ENCODE measurements at places on chromosomes 11 and 22.

GRCh38 chr11:108927791-108928545, 263.1 kb downstream of the DDX10 start:
- DNase-seq = no peak

GRCh38 chr11:73866095-73866579, 10.5 kb downstream of the COA4 start:
- no peak for DNase-seq

- no peak for DNase-seq
These were observed 117.8 kb downstream of the PDE2A start for GRCh38 chr11:72556433-72556832.

DNA sequence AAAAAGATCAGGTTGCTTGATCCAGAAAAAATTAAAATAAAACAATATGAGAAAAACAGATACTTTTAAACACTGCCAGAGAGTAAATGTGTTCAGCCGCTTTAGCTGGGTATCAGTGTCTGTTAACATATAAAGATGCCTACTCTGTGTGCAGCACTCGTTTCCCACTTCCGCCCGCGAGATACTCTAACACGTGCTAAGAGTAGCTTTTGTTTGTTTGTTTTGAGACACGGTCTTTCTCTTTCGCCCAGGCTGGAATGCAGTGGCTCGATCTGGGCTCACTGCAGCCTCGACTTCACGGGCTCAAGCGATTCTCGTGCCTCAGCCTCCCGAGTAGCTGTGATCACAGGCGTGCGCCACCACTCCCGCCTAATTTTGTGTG, 531 bp upstream of the MEN1 start:
- DNase-seq = no peak

DNA sequence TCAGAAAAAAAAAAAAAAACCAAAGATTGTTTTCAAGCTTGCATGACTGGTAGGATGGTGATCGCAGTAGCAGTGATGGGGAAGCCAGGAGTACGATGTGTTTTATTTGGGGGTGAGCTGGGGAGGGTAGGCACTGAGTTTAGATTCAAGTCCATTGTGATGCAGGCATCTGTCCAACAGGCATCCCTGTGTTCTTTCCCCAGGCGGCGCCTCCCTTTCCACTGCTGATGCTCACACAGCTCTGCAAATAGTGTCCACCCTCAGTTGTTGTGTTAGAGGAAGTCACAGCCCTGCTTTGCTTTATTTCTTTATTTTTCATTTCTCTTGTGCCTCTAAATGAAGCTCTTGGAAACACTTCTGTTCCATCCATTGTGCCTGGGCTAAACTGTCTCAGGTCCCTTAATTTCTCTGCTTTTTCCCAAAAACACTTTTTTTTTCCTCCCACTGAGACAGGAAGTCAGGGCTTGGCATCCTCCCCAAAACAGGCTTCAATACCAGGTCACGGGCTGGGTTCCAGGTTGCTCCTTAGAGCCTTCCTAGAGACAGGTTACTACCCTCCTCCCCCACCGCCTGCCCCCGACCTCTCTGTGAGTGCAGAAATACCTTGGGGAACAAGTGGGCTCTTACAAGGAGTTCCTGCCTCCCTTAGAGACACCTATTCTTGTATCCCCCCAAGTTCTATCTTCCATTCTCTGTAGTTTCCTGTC, 38.6 kb upstream of the HSPA8 start:
- no peak for DNase-seq

DNA sequence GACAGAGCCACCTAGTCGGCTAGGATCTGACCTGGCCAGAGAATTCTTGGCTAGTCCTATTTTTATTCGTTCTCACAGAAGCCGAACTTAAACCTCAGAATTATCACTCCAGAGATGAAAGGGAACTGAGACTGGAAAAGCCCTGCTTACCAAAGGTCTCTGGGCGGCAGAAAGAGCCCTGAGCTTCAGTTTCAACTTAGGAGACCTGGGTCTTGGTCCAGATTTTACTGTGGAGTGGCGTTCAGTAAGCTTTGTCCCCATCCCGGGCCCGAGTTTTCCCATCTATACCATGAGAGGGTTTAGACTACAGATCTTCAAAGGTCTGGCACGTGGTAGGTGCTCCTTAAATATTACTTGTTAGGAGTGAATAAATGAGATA, 516 bp downstream of the NEU3 start:
- DNase-seq = no peak

GRCh38 chr11:33706966-33707365, 6.3 kb upstream of the C11orf91 start:
- no peak for DNase-seq

- no peak for DNase-seq
These were observed 690 bp downstream of the CSNK1E start for GRCh38 chr22:38316364-38317121.

- no peak for DNase-seq
These were observed 387.7 kb downstream of the TMEM135 start for GRCh38 chr11:87425391-87425790.

DNA sequence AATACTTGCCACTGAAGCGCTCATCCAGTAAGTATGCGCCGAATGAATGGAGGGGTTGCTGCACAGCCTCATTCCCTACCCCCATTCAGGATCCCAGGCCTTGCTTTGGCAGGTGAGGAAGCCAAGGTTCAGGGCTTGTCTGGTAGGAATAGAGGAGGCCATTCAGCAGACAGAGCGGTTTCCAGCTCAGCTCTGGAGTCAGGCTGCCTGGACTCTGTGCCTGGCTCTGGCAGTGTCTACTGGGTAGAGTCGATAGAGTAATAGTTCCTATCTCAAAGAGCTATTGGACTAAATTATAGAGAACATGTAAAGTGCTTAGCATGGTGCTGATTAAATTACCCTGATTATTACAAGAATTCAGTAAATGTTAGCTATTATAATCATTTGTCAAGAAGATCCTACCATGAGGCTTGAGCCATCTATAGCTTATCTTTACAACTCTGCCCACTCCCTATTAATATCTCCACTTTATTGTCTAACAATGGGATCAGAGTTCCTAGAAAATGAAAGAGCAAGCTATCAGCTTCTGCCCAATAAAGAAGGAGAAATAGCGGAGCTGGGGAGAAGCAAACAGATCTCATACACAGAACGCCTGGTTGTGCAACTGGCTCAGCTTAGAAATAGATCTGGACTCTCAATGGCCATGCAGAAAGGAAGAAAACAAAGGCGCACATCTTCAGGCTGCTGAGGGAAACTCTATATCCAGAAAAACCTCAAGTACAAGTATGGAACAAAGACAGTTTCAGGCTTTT, 6.6 kb upstream of the SNX32 start:
- no peak for DNase-seq

All from HTR-8/SVneo (cell line).